ENCODE measurements at places on chromosomes 1 and 21.

DNA sequence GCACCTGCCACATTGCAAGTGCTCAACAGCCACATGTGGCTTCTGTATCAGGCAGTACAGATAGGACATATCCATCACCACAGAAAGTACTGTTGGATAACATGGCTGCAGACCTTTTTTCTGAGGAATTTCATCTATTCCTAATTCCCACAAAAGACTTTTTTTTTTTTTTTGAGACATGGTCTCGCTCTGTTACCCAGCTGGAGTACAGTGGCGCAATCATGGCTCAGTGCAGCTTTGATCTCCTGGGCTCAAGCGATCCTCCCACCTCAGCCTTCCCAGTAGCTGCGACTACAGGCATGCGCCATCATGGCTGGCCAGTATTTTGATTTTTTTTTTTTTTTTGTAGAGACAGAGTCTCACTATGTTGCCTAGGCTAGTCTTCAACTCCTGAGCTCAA is 33.3 kb downstream of the YARS1 start:
- no peak for DNase-seq

DNA sequence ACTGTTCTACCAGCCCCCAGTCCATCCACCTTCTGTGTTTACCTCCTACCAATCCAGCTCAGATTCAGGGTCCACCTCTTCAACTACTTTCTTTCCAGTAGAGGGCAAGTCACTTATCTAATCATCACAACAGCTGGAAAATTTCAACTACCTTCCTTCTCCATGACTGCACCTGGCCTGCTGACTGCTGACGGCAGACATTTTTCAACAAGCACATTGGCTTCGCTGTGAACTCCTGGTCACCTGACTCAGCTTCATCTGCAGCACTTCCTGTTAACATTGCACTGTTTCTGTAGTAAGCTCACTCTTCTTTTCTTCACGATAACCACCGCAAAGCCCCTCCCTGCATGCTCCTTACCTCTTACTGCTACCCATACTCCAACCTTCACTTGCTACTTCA is 405.7 kb downstream of the NTNG1 start:
- no peak for DNase-seq

GRCh38 chr1:37558411-37558810 is 1.7 kb downstream of the DNALI1 start:
- no peak for DNase-seq

DNA sequence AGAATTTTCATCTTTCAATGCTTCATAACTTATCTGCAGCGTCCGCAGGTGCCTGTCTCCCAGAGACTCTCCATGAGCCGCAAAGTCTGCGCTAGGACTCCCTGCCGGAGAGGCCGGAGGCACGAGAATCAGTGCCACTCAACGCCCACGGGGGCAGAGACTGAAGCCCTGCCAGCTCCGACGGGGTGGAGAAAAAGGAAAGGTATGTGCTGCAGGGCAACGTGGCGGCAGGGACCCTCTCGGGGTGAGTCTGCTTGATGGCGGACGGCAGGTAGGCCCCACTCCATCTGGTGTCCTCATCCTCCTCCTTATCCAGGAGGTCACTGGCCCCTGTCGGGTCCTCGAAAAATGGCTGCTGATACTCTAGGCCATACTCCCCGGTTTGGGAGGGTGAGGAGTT is 21.9 kb upstream of the MRPS14 start:
- no peak for DNase-seq

- peak; percentile 17 for DNase-seq
These were observed 32.1 kb upstream of the APOBEC4 start for GRCh38 chr1:183685112-183685713.

DNA sequence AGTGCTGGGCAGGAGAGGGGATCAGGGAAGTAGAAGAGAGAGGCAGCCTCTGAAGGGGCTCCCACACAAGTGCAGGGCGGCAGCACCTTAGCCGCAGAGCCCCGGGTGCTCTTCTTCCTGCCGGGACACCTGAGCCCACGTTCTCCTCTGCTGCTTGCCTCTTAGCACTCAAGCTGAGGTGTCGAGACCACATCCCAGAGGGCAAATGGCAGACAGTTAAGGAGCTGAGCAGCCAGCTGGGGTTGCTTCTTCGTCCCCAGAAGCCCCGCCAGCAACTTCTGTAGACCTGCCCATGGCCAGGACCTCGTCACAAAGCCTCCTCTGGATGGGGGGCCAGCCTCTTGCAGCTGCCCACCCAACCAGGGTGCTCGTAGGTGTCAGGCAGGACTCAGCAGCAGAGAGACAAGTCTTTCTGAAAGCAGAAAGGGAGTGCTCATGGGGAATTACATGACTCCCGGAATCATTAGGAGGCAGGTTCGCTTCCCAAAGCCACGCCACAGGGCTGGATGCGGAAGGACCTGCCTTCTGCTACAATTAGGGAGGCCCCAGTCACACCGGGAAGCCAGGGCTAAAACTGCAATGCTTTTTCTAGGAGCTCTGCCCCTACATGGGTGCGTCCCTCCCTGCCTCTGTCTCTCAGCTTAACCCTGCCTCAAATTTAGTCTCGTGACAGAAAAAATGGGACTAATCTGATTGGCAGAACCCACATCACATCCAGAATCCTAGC is 141.4 kb upstream of the RAB4A start:
- no peak for DNase-seq

GRCh38 chr1:204348722-204349121 is 11.0 kb downstream of the PLEKHA6 start:
- DNase-seq = no peak

GRCh38 chr1:56135864-56136147 is 443.6 kb downstream of the PLPP3 start:
- no peak for DNase-seq

DNA sequence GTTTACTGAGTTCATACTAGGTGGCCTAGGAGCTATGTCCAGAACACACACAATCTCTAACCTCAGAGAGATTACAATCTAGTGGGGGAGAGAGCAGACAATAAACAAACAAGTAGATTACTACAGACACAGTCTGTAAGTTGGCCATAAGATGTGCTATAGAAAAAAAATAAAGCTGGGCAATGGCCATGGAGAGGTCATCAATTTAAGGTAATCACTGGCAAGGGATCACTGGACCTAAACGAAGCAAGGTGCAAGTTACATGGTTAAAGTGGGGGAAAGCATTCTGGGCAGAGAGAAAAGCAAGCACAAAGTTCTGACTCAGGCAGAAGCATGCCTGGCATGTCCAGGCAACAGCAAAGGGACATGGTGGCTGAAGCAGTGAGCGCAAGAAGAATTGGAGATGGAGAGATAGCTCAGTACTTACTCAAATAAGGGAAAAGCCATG is 147.0 kb downstream of the RERE start:
- no peak for DNase-seq

DNA sequence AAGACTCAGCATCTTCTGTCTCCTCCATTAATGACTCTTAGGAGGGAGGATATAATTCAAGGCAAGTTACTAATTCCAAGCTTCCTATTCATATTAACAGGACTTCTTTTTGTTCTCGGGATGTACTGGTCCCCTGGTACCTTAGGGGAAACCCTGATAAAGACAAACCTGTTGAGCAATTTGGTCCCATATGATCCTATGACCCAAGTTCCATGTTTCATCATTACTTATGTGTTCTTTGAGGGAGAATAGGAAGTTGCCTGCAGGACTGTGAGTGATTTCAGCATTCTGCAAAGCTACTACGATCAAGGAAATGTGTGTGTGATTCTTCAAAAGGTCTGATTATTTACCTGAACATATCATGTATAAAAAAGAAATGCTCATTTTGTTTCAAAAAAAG is 5.8 kb upstream of the FMO3 start:
- DNase-seq = no peak

DNA sequence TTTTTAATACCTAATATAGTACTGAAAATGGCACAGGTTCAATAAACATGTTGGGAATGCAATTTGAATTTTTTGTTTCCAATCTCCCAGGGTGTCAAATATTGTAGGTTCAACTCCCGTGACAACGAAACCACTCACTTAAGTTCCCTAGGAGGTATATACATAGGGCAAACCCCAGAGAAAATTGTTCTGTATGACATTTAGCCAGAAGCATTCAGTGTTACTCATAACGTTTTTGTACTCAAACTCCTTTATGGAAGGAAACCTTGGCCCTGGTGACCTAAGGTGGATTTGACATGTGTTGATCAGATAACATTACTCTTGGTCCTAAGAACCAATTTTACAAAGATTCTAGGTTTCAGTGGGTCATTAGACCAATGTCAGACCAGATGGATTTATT is 110.6 kb downstream of the USP25 start:
- DNase-seq = no peak

GRCh38 chr1:176790786-176791185 is 327.8 kb downstream of the PAPPA2 start:
- no peak for DNase-seq

GRCh38 chr1:151134991-151135390 is 11.4 kb downstream of the SEMA6C start:
- DNase-seq = no peak

- DNase-seq = no peak
These were observed 196.5 kb downstream of the TPR start for GRCh38 chr1:186178426-186179043.

DNA sequence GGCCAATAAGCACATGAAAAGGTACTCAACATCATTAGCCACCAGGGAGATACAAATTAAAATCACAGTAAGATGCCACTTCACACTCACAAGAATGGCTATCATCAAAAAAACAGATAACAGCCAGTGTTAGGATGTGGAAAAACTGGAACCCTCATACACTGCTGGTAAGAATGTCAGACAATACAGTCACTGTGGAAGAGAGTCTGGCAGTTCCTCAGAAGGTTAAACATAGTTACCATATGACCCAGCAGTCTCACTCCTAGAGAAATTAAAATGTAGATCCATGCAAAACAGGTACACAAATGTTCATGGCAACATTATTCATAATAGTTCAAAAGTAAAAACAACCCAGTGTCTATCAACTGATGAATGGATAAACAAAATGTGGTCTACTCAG is 33.3 kb downstream of the LDLRAD1 start:
- DNase-seq = no peak

DNA sequence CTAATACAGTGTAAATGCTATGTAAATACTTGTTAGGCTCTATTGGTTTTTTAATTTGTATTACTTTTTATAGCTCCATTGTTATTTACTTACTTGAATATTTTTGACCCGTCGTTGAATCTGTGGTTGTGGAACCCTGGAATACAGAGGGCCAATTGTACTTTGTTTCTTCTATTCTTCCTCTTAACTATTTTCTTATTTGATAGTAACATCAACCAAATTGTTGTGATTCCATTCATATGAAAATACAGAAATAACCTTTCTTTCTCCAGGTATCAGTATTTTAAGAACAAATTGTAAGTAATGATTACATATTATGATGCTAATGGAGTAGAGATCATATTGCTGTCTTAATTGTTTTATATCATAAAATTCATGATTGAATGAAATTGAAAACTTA is 73.7 kb downstream of the FNBP1L start:
- DNase-seq = no peak

DNA sequence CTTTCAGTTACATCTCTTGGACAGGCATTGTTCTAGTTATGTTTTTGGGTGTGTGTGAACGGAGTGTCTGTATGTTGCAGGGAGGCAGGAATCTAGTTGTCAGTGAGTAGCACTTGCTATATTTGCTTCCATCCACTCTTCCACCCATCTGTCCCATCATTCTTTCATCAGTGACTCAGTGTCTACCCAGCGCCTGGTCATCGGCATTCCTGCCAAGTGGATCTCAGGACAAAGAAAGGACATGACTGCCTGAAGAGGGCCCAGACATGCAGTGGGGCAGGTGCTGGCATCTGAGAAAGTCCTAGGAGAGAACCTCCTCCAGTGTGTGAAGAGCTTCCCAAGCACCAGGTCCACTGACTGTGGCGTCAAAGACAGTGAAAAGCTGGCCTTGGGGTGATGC is 27.3 kb upstream of the MAGOH start:
- no peak for DNase-seq

DNA sequence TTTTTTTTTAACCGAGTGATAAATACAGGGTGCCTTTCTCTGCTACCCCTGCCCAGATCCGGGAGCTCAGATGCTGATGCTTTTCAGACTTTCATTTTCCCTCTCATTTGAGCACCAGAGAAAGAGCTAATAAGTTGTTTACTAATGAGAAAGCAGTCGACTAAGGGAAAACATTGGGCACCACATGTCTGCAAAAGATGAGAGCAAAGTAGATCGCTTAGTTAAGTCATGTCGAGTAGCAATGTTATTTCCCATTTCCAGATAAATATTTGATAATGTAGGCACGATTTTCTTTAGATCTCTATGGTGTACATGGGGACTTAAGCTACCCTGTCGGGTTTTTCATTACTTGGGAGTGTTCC is 1.2 kb downstream of the PKN2 start:
- DNase-seq = no peak

DNA sequence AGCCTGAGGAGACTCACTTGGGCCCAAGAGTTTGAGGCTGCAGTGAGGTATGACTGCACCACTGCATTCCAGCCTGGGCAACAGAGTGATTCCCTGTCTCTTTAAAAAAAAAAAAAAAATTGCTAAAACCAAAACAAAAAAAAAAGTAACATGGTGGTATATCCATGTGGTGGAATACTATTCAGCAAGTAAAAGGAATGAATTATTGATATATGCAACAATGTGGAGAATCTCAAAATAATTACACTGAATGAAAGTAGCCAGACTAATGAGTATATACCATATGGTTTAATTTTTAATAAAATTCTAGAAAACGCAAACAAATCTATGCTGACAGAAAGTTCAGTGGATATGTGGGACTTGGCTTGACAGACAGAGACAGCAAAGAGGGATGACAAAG is 80.3 kb upstream of the DMRTA2 start:
- DNase-seq = no peak

GRCh38 chr21:26433386-26433785 is 139.7 kb downstream of the CYYR1 start:
- DNase-seq = no peak

DNA sequence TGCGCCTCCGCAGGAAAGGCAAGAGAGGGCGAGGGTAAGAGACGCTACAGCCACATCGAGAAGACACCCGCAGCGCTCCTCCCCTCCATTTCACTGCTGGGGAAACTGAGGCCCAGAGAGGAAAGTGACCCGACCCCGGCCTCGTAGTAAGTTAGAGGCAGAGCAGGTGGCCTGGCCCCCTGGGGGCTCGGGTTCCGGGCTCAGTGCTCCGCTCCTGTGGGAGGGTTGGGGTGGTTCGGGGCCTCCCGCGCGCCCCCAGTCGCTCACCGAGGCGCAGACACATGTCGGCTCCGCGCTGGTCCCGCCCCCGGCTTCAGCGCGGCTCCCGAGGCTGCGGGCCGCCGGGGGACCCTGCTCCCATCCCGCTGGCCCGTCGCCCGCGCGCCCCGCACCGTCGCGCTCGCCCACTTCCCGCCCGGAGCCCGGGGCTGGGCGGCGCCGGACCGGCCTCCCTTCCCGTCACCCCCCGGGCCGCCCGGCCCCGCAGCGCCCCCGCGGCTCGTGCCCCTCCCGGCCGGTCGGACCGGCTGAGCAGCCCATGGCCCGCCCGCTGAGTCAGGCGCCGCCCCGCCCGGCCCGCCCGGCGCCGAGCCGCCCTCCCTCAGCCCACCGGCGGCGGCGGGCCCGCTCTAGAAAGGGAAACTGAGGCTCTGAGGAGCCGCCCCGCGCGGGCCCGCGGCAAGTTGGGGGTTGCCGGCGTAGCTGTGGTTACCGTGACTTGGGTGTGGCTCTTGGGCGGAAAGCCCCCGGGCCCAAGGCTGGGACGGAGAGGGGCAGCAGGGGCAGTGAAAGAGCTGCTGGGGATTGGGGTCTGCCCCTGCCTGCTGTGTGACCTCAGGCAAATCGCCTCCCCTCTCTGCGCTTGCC is at the start of gene TMEM54:
TMEM54 (minus strand) TSS at position 434 of the 867 bp plus-strand sequence; CDS start at position 283, 151 bp downstream.
- no peak for DNase-seq

All from smooth muscle cell of the brain vasculature (primary cell).